HT-29 (cell line): ENCODE measurements at places on chromosomes 6 and 20. TPM values are rescaled to one million over a fixed set of nuclear protein-coding genes. Genes with fewer than 3 reads are reported as not detected.

DNA sequence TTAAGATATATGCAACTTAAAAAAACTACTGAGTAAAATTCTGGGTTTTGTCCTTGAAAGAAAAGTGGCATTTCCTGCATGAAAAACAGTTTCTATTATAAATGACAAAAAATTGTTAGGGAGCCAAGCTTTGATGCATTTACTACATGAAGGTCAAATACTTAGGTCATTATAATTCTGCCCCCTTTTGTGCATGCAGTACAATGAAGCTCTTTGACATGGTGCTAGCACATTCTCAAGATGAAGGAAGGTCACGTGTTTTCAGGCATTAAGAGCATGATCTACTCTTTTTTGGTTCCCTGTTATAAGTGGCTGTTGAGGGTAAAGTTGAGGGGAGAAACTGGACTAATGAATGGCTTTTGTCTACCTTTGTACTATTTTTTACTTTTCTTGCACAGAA is 72.7 kb downstream of the FOXO3 start:
- no peak for DNase-seq

DNA sequence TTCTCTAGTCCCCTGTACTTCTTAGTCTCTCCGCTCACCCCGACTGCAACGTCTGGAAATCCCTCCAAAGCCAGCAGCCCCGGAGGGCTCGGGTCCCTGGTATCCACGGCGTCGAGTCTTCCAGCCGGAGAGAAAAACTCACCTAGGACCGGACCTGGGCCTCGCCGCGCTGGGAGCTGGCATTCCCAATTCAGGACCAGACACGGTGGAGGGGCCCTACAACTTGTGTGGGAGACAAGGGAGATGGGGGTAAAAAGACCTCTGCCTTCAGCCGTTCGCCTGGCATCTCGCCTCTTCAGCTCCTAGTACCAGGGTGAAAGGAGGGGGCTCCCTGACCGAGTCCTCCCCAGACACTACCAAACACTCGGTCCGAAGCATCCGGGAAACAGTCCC is 64.3 kb downstream of the GPX5 start:
- DNase-seq: no peak

- no peak for DNase-seq
Observed at GRCh38 chr6:64250126-64250525, 614.5 kb downstream of the PHF3 start.

- DNase-seq: no peak
Observed at GRCh38 chr6:135382182-135382628, 115.3 kb downstream of the AHI1 start.

GRCh38 chr6:13484138-13484708 is 3.2 kb downstream of the GFOD1 start:
- no peak for DNase-seq

Gene OSTM1
- total RNA-seq: 18.2 and 21.2 TPM in 2 replicates

Gene SAPCD1
- 6.3 and 11.6 TPM in 2 replicates for total RNA-seq

- DNase-seq: no peak
Observed at GRCh38 chr20:47359530-47360296, 3.2 kb upstream of the ZMYND8 start.

DNA sequence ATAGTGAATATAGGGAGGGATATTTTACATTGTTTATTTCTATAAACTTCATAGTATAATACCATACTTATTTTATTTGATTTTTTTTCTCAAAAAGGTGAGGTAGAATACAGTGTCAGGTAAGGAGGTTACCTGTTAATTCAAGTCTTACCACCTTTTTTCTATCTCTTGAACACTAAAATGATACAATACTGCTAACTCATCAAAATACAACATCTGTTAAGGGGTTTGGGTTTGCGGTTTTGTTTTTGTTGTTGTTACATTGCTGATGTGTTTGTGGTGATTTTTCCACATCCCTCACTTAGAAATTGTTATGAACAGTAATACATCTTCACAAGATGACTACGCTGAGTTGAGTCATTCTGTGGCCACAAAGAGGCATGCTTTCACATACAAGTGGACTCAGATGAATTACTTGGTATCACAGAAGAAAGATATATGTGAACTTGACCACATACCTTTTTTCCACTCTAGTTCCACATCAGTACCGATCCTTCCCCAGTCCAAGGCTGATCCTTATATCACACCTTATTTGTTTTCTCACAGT is 139.4 kb upstream of the ID4 start:
- DNase-seq: no peak

Gene SNRPB
- 649 and 692 TPM in 2 replicates for total RNA-seq

DNA sequence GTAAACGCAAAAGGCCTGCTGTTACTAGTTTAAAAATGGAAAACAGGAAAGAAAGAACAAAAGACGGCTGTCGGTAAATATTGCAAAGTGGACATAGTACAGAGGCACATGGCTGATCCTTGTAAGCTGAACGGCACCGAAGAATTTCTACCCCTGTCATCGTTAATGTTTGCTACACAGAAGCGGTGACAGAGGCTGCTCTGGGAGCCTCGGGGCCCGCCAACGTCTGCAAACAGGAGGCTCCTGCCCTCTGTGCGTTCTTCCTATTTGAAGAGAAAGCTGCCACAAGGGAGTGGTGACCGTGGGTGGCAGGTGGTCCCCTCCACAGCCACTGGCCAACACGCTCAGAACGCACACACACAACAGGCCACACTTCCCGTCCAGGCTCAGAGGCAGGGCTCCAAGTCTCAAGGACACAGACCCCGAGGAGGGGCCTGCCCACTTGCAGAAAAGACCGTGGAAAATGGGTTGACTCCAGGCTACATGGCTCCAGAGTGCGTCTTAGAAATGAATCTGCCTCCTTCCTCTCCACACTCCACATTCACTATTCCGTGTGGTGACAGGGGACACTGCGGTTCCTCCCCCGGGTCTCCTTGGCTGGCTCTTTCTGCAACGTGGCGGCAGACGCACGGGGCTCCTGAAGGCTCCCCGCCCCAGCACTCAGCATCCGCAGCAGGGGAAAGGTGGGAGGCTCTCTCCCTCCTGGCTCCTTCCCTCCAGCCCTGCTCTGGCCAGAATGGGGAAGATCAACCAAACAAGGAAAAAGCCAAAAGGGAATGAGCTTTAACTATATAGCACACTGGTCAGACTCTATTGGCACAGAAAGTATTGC is 64.5 kb downstream of the GMPR start:
- no peak for DNase-seq

DNA sequence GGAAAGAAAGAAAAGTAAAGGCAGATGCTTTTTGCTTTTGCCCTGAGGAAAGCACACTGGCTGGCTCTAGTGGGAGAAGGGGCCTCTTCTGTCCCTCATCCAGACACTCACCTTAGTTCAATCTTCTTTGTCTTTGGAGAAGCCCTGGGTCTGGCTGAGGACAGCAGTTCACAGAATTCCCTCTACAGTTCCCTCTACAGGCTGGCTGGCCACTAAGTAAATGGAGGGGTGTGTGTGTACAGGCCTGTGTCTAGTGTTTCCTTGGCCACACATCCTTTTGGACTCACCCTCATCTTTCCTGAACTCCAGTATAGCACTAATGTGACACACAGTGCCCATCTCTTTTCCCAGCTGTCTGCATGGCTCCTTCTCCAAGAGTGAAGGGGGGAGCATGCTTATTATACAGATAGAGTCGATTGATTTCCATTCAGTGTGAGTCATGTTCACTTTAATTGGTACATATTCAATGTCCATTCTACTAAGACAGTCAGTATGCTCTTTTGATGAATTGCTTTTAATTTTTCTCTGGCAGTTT is 26.0 kb upstream of the CLVS2 start:
- no peak for DNase-seq

DNA sequence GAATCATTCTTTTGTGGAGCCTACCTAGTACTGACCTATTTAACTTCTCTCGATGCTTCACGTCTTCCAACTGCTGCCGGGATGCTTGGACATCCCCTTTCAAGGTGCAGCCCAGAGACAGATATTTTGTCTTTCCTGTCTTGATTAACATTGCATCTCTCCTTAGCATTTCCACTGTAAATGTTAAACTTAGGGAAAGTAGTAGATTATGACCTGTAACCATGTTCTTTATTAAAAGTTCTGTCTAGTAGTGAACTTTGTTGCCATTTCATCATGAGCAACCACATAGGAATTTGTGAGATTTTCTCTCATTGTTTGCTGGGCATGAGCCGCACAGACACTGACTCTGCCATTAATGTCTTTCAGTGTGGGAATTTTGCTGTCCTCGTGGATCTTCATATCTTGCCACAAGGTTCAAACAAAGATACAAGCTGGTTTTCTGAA is 117.9 kb downstream of the JAG1 start:
- DNase-seq: peak; percentile 32

DNA sequence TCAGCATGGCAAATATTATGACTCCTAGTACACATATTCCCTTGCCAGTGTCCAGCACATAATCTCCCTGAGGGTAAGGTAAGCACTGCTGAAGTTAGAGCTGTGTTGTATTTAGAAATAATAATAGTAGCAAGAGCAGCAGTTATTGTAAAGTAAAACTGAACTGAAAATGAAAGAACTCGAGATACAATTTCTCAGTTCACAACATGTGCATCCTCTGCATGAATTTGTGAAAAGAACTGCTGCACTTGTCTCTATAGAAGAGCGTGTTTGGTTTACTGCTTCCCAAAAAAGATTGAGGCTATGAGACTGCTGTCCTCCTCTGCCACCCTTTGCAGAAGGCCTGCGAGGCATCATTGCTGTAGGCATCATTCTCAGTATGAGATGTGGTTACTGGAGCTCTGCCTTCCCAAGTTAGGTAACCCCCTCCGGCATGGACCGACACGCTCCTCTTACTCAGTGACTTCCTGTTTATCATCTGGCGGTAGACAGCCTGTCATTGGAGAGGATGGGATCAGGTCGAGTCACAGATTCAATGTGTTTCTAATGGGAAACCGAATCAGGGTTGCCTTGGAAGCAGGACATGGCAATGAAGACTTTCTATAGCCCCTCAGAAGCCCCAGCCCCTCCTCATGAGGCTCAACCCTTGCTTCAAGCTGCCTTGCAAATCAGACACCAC is 48.1 kb downstream of the SLC24A3 start:
- DNase-seq: no peak

DNA sequence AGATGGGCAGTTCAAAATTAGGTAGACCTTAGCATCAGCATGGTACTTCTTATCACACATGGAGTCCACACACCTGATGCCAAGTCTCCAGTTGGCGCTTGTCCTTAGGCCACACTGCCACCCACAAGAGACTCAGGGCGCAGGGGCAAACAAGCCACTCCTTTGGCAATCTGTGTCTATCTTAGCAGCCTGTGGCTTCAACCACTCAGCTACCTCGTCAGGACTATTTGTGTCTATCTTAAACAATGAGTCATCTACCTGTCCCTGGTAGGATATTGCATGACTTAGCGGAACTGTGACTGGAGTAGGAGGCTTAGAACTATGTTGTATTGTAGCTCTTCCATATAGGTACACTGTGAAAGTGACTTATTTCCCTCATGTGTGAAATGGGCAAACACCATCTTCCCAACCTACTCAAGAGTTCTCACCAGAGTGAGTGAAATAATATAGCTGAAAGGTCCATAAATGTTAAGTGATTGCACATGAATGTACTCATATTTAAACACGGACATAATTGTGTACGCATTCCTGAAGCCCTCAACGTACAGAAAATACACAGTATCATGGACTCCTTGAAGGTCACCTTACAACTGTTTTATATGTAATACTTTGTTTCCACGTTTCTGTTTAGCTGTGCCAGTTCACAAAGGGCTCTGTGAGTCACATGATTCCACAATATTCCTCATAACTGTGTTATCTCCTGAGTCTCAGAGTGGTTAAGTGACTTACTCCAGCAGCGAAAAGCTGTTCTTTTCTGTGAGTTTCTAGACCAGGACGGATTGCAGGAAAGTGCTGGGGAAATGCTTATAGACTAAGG is 1.6 kb downstream of the TRIM27 start:
- peak; percentile 79 for DNase-seq

DNA sequence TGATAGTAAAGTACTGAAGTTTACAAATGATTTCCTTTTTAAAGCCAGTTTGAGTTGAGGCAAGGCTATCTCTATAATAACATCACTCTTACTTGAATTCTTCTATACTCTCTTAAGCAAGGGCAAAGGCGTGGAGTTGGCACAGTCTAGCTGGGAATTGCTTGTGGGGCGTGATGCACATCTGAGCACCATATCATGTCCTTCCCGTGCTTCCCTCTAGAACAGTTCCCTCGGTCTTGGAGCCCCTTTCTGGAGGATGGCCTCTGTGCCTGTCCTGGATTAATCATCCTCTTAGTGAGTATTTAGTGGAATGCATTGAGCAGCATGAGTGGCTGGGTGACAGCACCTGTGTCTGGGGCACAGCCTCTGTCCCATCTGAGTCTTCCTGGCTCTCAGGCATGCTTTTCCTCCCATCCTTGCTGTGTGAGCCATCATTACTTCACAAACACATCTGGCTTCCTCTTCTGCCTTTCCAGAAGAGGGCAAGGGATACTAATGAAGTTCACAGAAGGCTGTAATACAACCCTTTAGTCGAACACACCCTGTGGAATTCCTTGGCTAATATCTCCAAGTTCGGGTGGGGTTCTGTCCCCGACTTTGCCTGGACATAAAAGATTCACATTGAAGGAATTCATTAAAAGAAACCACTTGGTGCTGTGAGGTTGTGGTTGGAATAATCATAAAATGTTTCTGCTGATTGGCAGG is 188.2 kb downstream of the FNDC1 start:
- DNase-seq: no peak

GRCh38 chr20:9280666-9281065 is 211.8 kb downstream of the PLCB4 start:
- DNase-seq: no peak

Gene CABLES2
- total RNA-seq: 9.5 and 9.8 TPM in 2 replicates

Gene TEAD3
- 25.7 and 27.4 TPM in 2 replicates for total RNA-seq

GRCh38 chr20:50737352-50737751 is 6.0 kb downstream of the PARD6B start:
- no peak for DNase-seq

Gene MPC1
- 35.0 and 41.3 TPM in 2 replicates for total RNA-seq

DNA sequence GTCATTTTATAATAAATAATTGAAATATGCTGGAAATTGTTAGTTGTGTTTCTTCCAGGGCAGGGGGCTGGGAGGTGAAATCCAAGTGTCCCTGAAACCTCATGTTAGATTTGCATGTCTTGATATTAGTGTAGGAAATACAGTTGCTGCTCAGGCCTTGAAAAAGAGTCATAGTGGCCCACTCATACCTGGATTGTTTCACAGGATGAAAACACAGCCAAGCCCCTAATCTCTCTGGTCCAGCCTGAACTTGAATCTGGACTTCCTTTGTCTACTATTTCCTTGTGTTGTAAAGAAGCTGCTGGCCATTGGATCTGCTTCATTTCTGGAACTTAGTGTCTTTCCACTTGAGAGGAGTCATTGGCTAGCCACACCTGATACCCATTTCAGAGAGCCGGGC is 108.8 kb upstream of the JARID2 start:
- no peak for DNase-seq

- no peak for DNase-seq
Observed at GRCh38 chr20:40323361-40323794, 365.7 kb downstream of the MAFB start.

- no peak for DNase-seq
Observed at GRCh38 chr6:139519571-139520031, 145.2 kb upstream of the CITED2 start.
